ENCODE measurements at places on chromosomes 3 and 15. TPM values are rescaled to one million over a fixed set of nuclear protein-coding genes. Genes with fewer than 3 reads are reported as not detected.

- DNase-seq, result no peak
Observed at GRCh38 chr3:181623924-181624694, 87.6 kb upstream of the SOX2 start.

Gene TMEM158
- 5.7 TPM for total RNA-seq

DNA sequence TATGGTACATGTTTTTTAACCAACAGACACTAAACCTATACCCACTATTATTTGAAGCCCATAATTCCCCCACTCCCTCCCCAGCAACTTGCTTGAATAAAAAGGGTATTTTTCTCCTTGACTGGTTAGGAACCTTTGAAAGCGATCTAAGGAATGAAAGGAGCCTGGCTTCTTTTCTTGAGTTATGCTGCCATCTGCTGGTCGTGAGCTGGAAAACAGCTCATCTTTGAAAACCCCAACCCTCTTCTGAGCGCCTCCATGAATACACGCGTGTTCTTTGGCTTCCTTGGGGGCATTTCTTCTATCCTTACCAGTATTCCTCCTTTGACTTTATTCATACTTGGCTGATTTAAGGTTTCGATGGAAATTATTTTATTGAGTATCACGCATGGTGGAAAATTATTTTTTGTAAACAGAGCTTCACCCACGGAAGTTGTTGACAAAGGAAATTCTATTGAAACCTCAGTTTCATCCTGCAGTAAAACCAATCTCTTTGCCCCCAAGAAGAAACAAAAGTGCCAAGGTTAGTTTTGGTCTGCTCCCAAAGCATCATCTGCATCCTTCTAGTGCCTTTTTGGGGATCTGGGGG lies 171.6 kb downstream of the SV2B start:
- no peak for DNase-seq

GRCh38 chr15:93382200-93382820 lies 293.3 kb upstream of the RGMA start:
- no peak for DNase-seq

Gene EEF1AKMT4
- total RNA-seq, result 4.0 TPM

DNA sequence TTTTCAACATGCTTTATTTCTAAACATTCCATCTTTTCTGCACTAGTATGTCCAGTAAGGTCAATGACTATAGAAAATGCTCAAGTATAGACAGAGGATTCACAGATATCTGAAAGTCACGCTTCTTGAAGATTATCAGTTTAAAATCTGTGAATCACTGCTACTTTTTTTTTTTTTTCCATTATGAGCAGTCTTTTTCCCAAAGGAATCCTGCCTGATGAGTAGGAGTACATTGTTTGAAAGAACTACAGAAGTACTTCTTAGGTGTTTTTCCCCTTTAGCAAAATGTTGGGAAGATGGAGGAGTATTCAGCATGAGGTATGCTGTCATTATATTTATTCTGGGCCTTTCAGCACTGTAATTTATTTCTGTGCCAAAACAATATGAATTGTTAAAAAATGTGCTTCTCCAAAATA lies 266.2 kb downstream of the NLGN1 start:
- no peak for DNase-seq

GRCh38 chr3:56940976-56941375 lies 119.5 kb upstream of the SPATA12 start:
- DNase-seq, result no peak

All from mesenteric fat pad (tissue), 1 donor.